ENCODE measurements at places on chromosomes 16 and 17.

DNA sequence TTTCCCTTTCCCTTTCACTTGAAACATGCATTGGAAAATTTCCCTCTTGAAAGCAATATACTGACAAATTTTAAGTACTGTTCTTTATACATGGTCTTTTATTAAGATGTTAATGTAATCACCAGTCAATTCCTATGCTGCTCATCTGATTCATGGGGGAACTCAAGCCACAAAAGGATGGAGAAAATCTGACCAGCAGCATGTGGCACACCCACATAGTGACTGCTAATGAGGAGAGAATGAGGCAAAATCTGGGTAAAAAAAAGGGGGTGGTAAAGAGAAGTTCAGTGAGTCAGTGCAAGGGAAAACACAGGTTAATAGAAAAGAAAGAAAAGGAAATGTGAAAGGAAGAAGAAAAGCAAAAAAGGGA, 11.3 kb downstream of the RFFL start:
- DNase-seq: peak; percentile 31

DNA sequence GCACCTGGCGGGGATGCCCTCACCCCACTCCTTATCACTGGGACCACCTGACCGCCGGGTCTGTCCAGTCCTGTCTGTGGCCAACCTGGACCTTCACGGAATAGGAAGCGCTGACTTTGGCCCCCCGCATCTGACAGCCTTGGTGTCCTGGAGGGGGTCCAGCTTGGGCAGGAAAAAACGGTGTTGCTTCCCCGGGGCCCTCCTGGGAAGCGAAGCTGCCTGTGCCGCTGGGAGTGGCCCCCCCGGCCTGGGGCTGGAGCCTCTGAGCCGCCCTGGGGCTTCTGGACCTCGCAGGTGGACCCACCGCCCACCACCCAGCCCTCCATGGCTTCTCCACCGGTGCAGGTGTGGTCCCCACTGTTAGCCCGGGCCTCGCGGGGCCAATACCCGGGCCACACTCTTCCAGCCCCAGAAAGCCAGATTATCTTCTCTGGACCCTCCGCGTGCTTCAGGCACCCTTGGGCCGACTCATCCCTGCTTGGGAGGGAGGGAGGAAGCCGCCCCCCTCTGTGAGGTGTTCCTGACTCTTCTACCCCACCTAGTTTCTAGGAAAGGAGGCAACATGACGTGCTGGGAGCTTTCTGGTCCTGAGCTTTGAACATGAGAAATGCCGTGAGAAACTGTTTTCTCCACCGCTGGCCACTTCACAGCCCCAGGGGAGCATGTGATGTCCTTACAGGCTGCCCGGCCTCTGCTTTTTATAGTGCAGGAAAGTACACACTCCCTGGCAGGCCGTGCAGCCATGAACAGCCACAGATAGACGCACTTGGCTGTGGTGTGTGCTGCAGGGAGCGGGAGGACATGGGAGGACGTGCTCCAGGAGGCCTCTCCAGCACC, 1.1 kb downstream of the C1QTNF1 start:
- peak; percentile 31 for DNase-seq

GRCh38 chr16:85416228-85417109, 196.7 kb upstream of the GSE1 start:
- DNase-seq: peak; percentile 43

DNA sequence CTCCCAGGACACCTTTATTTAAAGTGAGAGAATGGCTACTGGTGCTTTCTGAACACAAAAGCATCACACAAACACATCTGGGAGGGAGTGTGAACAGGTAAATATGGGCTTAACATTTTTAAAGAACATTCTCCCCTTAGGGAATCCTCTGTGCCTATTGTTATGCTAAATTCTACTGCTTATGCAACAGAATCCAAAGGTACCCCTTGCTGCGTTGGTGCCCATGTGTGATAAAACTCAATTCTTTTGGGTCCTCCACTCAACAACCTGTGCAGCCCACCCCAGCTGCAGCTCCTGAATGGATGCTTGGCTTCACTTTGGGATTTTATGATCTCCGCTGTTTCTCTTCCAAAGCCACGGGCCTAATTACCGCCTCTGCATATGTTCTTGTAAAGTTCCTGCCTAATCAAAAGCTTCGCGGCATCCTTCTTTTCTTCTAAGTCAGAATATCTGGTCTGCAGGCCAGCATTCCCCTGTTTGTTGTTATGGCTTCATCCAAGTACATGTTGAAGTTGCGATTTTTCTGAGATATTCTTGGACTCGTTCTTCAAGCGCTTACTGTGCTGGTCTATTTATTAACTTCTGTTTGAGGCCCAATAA, 23.9 kb downstream of the RHBDL3 start:
- no peak for DNase-seq

- no peak for DNase-seq
Measured at GRCh38 chr17:51702963-51703360, 442.6 kb downstream of the UTP18 start.

- DNase-seq: no peak
Measured at GRCh38 chr17:13113821-13114525, 96.1 kb upstream of the ELAC2 start.

DNA sequence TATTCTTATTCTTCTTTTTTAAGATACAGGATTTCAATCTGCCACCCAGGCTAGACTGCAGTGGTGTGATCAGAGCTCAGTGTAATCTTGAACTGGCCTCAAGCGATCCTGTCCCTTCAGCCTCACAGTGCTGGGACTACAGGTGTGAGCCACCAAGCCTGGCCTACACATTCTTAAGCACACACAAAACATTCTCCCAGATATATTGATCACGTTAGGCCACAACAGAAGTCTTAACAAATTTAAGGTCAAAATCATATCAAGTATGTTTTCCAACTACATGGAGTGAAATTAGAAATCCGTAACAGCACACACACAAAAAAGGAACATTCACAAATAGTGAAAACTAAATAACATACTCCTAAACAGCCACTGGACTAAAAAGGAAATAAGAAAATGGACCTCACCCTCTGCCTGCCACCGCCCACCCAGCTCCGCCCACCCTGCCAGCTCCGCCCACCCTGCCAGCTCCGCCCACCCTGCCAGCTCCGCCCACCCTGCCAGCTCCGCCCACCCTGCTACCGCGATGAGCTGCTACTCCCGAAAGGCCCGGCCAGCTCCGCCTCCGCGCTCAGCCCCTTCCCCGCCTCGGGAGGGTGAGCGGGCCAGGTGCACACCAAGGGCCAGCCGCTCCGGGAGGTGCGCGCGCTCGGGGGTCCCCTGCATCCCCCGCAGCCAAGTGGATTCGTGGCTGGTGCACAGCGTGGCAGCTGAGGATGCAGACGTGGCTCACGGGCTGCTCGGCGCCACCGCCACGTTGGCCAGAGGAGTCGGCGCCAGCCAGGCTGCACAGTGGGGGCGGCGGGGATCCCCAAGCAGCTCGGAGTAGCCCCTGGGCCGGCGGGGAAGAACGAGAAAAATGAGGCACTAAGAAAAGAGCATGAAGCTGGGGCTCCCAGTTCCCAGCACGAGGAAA, 41.2 kb downstream of the C16orf87 start:
- peak; percentile 66 for DNase-seq

DNA sequence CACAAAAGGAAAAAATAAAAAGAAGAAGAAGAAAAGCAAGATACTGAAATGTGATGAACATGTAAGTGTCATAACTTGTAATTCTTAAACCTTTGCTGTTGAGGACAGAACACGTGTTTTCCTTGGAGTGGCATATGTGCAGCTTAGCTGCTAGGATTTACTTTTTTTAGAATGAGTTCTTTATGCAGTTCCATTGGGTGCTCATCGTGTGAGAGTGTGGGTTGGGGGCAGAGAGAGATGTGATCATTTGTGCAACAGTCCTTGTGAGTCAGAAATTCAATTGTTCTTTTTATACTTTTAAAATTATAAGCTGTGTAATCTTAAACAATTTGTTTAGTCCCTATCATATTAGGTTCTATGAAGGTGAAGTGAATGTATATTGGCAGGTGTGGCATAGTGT, 5.5 kb upstream of the DHRS11 start:
- no peak for DNase-seq

DNA sequence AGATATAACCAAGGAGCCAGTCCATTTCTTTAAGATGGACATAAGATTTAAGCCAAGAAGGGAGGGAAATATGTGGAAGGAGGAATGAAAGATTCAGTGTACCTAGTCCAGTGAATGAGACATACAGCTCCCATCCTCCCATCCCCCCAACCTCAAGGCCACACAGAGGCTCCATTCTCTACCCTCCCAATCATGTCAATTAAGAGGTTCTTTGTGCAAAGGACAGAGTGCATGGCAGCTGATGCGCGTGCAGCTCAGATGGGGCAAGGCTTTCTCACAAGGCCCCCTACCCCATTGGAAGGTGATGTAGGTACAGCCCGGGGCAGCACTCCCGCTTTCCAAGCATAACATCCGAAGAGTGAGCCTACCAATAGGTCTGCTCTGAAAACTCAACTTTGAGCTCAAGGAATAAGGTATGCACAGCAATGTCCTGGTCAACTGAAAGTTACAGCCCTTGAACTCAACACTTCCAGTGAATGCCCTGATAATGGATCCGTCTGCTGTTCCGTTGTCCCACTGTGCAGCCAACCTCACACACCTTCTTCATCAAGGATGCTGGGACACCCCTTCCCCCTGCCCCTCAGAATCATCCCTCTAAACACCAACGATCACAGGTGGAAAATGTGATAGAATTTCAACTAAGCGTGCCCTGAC, 458.1 kb downstream of the SOX9 start:
- no peak for DNase-seq

- no peak for DNase-seq
Measured at GRCh38 chr17:1940810-1941185, 84.3 kb downstream of the RTN4RL1 start.

GRCh38 chr16:51388516-51388951, 237.5 kb upstream of the SALL1 start:
- no peak for DNase-seq

GRCh38 chr17:82243648-82244412, 15.0 kb downstream of the SLC16A3 start:
- DNase-seq: peak; percentile 33

GRCh38 chr16:88121886-88122580, 170.8 kb downstream of the BANP start:
- no peak for DNase-seq

DNA sequence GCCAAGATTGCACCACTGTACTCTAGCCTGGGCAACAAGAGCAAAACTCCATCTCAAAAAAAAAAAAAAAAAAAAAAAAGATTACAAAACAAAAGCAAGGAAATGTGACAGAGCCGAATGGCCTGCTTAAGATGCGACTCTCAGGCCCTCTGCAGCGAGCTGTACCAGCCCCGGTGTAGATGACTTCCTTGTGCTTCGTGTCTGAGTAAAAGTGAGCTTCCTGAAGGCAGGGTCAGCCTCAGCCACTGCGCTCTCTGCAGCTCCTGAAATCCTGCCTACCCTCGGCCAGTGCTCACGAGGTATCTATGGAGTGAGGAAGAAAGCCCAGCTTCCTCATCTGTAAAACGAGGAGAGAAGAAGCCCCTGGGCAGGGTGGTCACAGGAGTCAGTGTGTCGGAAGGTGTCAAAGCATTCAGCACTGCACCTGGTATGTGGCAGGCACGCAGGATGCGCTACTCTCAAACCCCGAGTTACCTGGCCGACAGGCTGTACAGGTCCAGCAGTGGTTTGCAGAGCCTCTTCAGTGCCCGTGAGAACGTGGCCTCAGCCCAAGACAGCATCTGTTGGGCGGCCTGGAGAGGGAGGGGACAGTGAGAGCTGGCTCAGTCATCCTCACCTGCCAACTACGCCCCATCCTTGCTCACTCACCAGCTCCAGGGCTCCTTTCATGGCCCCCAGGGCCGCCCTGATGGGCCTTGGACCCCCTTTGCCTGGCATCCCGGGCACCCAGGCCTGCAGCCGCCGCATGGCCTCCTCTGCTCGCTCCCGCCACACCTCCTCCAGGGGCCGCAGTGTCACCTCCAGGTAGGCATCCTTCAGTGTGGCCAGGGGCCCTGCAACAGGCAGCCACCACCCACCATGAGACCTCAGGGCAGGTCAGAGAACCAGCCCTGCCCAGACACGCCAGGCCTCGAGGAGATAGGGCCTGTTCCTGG, 44.6 kb downstream of the RMI2 start:
- DNase-seq: no peak

GRCh38 chr17:36827081-36827480, 110.2 kb upstream of the LHX1 start:
- DNase-seq: no peak

DNA sequence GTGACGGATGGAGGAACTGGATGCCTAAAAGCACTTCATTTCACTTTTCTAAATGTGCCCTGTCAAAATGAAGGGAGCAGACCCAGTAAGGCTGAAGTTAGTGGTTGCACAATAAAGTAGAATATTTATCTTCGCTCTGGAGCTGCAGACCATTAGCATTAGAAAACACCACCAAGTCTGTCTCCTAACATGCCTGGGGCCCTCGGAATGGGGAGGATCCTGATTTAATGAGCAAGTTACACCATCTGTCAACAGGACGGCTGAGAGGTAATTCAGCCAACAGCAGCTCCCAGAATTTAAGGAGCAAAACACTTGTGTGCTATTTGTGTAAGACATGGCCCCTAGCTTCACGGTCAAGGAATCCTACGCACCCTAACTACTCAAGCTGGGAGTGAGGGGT, 22.3 kb downstream of the CA10 start:
- no peak for DNase-seq

- no peak for DNase-seq
Measured at GRCh38 chr16:4839942-4840341, 7.1 kb downstream of the GLYR1 start.

GRCh38 chr16:77705351-77705750, 17.0 kb upstream of the NUDT7 start:
- no peak for DNase-seq

DNA sequence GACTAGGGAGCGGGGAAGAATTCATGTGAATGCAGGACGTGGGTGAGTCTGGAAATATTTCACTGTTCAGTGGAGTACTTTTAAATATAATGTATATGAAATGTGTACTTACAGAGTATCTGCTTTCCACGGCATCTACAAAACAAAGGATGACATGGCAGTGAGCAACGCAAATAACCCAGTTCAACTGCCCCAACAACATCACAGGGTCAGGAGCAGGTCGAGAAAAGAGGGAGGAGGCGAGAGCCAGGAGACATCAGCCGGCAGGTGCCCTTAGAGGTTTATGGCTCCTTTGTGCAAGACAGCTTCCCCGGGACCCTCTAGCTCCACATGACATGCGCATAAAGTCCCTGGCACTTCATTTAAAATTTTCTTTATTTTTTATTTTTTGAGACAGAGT, 61.1 kb downstream of the PECAM1 start:
- DNase-seq: no peak

DNA sequence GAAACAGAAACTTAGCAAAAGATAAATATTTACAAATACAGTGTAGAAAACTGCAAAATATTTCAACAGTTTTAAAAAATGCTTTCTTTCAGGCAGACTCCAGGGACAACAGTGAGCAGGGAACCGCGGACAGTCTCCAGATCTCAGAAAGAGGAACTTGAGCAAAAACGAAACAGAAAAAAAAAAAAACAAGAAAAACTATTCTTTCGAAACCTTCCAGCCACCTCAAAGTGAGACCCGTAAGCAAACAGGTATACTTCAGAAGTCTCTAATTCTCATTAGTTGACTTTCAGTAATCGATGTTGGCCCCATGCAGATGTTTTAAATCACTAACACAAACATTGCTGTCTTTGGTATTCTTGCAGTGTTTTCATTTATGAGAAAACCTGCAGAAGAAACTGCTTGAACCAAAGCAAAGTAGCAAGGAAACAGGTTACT, 15.7 kb upstream of the CCL1 start:
- no peak for DNase-seq

Data from EH (cell line).